ENCODE measurements at places on chromosomes 1 and 21.
A peak's percentile ranks its signal among the peaks of the same experiment; 100 is the strongest.

DNA sequence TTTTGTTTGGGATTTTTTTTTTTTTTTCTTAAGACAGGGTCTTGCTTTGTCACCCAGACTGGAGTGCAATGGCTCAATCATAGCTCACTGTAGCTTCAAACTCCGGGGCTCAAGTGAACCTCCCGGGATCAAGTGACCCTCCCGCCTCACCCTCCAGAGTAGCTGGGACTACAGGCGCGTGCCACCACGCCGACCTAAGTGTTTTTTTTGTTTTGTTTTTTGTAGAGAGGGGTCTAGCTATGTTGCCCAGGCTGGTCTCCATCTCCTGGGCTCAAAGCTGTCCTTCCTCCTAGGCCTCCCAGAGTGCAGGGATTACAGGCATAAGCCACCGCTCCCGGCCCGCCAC lies 776 bp downstream of the HLCS start:
- DNase-seq = no peak

DNA sequence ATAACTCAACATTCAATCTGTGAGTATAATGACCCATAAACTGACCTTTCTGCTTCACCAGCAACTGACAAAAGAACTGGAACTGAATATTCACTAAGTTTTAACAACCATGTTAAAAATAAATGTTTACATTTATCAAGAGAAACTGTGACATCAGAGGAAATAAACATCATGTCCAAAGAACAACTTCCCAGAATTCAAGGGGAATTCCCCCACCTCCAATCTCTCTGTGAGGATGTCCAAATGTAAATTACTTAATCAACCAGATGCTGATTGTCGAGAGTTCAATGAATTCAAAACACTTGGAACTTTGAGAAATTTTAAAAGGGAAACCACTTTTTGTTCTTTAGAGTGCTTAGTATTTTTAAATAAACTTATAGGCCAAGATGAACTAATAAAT lies 365.6 kb upstream of the ADGRL2 start:
- no peak for DNase-seq

DNA sequence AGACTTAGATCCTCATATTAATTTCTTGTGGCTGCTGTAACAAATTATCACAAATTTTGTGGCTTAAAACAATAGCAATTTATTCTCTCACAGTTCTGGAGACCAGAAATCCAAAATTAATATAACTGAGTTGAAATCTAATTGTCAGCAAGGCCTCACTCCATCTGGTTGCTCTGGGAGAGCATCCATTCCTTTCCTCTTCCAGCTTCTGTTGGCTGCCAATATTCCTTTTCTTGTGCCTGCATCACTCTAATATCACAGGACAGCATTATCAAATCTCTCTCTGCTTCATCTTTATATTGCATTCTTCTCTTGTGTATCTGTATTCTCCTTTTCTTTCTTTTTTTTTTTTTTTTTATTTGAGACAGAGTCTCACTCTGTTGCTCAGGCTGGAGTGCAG lies 9.3 kb downstream of the SLC35A3 start:
- no peak for DNase-seq

DNA sequence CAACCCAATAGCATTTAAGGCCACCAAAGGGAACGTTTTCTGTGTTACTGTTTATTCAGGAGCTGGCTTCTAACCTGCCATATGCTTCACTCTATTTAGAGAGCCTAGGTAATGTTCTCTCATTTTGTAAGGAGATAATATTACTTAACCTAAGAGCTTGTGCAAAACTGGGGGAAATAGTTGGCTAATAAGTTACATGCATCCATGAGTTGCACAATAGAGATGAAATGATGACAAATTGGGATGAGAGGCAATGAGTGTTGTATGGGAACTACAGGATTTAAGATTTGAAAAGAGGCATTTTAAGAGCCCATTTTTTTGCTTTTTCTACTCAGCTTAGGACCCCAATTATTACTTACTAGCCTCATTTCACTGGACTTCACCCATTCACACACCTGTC lies 151.0 kb downstream of the ST6GALNAC3 start:
- DNase-seq = no peak

DNA sequence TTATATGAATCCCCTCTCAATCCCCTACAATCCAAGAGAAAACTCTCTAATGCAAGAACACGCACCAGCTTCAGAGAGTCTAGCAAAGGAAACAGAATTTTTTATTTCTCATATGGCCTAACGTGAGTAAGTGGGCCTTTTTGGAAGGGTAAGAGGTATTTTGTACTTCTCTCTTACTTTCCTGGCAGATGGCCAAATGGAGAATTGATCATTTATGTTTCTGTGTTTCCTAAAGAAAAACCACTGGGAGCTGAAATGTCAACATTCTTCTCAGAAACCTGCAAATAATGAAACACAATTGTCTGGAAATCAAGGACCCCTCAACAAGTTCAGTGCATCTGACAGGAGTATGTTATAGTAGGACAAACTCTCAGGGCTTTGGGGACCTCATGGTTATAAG lies 176.4 kb upstream of the C8B start:
- no peak for DNase-seq

DNA sequence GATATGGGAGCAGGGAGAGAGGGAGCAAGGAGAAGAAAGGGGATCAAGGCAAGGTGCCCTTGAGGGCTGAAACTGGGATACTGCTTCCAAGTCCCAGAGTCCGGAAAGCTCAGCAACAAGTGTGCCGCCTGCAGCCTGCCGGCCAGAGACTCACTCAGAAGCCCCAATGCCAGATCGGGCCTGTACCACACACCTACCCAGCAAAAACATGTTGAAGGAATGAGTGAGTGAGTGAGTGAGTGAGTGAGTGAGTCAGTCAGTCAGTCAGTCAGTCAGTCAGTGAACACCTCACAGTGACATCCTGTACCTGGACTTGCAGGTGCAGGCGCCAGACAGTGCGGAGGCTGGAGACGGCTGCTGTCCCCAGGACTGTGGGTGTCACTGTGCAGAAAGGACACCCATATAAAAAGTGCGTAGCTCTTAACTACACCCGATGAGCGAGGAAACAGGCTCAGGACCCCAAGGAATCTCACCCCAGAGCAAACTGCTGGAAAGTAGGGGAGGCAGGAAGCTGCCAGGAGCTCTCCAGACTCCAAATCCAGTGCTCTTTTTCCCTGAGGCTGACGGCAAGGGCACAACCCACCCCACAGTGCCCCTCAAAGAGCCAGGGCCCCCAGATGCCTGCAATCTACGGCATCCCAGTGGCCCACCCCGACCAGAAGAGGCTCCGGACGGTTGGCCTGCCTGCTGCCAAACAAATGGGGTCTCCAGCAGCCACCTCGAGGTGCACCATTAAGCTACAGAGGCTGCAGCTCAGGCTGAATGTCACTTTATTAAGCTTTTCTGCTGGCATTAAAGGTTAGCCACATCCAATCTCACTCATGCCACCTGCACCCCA lies 261.7 kb downstream of the NPHP4 start:
- DNase-seq = no peak

DNA sequence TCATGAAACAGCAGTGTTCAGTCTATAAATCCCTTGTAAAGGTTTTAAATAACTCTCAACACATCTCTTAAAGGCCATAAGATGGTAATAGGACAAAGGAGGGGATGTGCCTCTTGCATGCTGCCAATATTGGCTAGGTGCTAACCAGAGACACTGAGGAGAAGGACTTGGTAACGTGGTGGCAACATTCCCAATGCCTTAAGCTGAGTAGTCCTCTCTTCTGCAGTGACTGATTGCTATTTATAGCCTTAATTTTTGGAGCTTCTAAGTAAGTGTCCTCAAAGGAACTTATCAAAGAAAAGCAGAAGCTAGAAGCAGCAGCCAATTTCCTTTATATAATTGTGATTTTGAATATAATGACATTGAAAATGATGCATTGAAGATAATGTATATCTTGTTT lies 63.0 kb downstream of the DPT start:
- peak; percentile 8 for DNase-seq

DNA sequence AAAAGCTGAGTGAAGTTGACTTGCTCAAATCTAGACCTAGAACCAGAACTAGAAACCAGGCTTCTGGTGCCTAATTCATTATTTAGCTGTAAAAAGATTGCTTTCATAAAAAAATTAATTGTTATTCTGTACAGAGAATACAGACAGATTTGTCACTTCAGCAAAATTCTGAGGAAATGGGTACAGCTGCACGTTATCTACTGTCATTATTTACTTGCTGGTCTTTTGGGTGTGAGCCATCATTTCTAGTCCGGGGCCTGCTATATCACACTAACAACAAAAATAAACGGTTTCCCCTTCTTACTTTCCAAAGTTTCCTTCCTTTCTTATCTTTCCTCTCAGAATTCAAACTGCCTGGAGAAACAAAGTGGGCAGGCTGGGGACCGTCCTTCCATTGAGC lies 68.3 kb downstream of the PTGER3 start:
- no peak for DNase-seq

- no peak for DNase-seq
These were observed 58.8 kb downstream of the GALNT2 start for GRCh38 chr1:230125640-230126528.

GRCh38 chr1:33328817-33329216 lies 7.9 kb upstream of the A3GALT2 start:
- DNase-seq = no peak

DNA sequence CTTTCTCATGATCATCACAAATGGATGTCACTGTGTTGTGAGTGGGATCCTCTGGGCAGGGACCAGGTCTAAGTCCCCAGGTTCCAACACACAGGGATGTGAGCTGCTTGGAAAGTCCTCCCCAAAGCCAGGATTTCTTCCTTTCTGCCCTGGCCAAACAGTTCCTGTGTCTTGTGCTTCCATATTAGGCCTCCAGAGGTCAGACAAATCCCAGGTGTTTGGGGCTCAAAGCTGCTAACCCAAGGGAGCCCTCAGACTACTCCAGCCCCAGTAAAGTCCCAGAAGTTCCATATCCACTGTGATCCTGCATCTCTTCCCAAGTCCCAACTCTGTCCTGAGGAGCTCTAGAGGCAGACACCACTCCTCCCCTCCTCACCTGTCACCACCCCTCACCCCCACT lies 27.7 kb upstream of the MAGOH start:
- no peak for DNase-seq

- no peak for DNase-seq
These were observed 10.6 kb downstream of the VASH2 start for GRCh38 chr1:212960932-212961331.

DNA sequence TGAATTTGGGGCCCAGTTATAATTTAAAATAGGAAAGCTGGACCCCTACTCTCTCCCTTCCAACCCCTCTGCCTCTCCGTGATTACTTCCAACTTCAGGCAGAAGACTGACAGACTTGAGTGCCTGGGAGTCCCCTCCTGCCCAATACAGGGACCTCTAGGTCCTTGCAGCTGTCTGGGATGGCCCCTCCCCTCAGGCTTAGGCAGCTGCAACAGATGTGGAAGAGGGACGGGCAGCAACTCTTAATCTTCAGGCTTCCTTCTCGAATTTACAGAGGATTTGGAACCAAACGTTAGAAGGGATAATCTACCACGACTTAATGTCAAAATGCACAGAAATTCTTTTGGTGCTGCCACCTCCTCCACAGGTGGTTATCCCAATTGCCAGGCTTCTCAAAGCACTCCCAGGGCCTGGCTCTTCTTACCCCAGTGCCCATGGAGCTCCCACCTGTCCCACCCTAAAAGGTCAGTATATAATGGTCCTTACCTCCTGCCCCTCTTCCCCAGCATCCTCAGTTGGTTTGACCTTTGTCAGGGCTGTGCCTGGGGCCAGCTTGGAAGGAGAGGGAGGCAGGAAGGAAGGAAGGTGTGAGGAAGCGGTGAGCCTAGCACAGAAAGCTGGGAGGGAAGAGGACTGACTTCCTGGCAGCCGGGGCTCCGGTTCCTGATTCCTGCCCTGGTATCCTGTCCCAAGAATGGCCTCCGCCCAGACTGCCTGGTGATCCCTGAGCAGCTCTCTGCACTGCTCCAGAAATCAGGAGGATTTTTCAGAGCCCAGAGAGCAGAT lies 2.8 kb downstream of the PEA15 start:
- DNase-seq = no peak

GRCh38 chr1:201430776-201431175 lies 9.2 kb upstream of the TNNI1 start:
- DNase-seq = no peak

DNA sequence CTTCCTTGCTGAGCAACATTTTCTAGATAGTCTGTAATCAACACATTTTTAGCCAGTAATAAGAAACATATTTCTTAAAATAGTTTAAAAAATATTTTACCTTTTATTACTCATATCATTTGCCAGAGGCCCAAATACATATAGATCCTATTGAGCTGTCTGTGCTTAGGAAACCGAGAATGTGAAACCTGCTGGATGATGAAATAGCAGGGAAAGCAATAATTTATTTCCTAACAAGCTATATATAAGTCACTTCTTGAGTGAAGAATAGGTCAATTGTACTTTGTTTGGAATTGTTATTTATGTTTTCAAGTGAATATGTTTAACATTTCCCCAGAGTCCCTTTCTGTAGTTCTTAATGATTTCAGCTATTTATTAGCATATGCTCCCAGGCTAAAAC lies 339.9 kb upstream of the TMPRSS15 start:
- no peak for DNase-seq

- no peak for DNase-seq
These were observed 29.8 kb upstream of the TADA1 start for GRCh38 chr1:166905900-166906299.

- peak; percentile 55 for DNase-seq
These were observed 297.0 kb downstream of the GPATCH2 start for GRCh38 chr1:217333939-217334338.

DNA sequence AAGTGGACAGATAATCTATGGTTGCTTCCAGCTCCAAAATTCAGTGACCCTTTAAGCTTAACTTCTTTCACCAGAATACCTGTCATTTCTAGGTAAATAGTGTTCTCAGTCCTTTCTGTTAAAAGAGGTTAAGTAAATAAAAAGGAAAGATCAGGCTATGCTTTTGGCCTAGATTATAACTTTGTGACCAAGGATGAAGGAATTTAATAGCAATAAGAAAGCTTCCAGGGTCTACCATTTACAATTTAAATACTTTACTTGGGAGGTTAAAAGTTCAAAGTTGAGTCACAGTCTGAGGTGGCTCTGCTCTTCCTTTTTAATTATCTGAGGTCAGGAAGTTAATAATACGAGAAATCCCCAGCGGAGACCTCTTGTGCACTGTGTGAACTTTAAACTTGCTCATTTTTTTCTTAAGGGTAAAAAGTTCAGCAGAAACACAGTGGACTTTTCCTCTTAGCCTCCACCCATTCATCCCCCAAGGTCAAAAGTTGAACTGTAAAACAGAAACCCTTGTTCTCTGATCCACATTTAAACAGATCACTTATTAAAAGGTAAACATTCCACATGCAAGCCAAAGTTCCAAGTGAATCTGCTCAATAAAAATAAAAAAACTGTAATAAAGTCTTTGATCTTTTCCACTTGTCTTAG lies 187.1 kb downstream of the NRIP1 start:
- no peak for DNase-seq

DNA sequence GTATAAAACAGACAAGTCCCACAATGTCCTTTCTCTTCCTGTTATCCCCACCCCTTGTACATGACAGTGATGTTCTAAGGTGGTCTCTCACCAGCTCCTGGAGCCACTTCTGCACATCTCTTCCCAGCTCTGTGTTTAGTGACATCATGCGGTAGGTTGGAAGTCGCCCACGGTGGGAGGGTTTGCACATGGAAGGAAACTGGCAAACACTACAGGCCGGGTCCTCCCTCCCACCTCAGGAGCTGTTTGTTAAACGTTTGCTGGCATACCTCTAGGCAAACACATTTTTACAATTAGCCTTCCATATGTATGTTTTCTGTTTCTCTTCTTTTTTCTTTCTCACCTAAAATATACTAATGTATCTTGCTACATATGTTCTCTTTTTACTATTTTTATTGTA lies 107.4 kb downstream of the PCBP3 start:
- no peak for DNase-seq
